ENCODE measurements at places on chromosomes 2 and 18.

GRCh38 chr18:43965691-43966090, 688.4 kb upstream of the SYT4 start:
- DNase-seq: no peak

DNA sequence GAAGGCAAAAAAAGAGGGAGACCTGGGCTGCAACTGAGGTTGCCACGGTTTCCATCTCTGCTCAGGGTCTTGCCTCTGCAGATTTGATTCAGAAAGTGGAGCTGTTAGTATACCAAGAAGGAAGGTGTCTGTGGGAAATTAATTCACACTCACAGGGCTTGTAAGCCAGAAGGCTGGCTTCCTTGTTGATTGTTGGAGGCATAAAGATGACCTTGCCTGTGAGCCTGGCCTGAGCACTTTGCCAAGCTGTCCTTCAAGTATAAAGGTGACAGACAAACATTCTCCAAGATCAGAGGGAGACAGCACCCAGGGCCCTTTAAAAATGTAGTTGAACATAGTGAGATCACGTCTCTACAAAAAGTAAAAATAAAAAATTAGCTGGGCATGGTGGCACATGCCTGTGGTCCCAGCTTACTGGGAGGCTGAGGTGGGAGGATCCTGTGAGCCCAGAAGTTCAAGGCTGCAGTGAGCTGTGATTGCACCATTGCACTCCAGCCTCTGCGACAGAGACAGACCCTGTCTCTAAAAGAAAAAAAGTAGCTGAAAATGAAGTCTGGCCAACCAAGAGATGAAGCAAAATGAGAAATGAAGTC, 91.2 kb upstream of the UXS1 start:
- DNase-seq: no peak

GRCh38 chr2:41709702-41710599, 337.9 kb upstream of the PKDCC start:
- no peak for DNase-seq

GRCh38 chr2:136439064-136439676, 321.2 kb upstream of the CXCR4 start:
- DNase-seq: no peak

GRCh38 chr2:117536139-117536538, 278.4 kb upstream of the DDX18 start:
- DNase-seq: no peak

GRCh38 chr2:241208058-241208457, 19.6 kb downstream of the ANO7 start:
- DNase-seq: no peak

- no peak for DNase-seq
These were observed 56.5 kb downstream of the TFCP2L1 start for GRCh38 chr2:121228521-121228920.

- no peak for DNase-seq
These were observed 315.3 kb downstream of the CLIP4 start for GRCh38 chr2:29430382-29431112.

DNA sequence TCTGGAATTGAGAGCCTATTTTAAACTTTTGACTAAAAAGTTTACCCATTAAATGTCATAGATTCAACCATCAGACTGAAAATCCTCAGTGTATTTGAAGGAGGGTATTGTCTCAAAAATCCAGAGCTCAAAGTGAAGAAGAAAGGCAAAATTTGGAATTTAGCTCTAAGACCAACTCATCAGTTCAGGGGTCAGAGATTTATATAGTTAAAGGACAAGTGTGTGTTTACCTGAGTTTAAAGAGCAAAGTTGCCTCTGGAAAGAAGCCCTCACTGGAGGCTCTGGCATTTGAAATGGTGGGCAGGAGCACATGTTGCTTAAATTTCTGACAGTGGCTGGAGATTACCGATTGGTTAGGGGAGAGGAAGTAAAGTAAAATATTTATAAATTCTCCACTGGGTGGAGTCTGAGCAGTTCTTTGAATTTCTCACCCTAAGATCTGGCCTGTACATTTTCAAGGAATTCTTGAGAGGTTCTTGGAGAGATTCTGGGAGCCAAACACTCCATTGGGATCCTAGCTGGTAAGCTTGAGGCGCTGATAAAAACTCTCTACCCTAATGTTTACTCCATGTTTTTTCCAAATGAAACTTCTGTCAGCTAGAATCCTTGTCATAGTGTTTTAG, at the start of gene KYNU:
TSS of gene KYNU (plus strand) at position 449 of the 623 bp plus-strand sequence. CDS start 7,704 bp downstream, outside the sequence.
- no peak for DNase-seq

DNA sequence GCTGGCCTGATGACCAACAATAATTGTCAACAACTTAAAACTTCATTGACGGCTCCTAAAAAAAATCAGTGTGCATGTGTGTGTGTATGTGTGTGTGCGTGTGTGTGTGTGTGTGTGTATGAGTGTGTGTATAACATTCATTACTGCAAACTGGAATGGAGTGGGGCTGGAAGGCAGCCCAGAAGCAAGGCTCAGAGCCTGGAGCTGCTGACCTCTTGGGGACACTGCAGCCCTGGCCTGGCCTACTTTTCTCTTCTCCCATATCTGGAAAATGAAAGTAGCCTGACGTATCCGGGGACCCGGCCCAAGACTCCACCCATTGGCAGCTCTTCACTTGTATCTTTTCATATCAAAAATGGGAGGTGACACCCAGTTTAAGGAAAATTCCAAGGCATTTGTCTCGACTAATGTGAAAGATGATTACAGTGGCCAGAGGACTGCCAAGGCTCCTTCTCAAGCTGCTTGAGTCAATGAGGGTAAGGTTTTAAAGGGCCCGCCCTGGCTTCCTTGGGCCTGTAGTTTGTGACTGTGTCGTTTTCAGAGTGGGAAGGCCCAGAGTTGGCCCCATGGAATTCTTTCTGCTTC, 72.4 kb upstream of the IL1R1 start:
- no peak for DNase-seq

- DNase-seq: no peak
These were observed 39.1 kb downstream of the ATOH8 start for GRCh38 chr2:85792783-85793441.

DNA sequence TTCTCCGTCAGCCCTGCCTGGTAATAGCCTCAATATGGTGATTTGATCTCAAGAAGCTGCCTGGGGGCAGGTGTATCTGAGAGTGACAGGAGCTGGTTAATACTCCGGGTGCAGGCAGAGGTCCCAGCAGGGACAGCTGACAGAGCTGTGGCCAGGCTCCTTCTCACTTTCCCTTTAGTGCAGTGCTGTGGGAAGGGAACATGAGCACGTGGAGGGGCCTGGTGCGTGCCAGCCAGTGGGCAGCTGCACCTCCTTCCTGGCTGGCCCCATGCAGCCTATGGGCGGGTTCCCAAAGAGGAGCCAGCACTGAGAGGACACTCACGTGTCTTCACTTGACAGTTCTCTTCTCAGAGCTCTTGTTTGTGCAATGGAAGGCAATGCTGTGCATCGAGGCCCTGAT, 9.1 kb downstream of the CNNM4 start:
- DNase-seq: no peak

- no peak for DNase-seq
These were observed 217.9 kb downstream of the NAPG start for GRCh38 chr18:10743766-10744165.
